ENCODE measurements at places on chromosomes 16 and 17.

- no peak for DNase-seq
Measured at GRCh38 chr17:39099663-39100286, 51.7 kb downstream of the PLXDC1 start.

GRCh38 chr16:74221828-74222227, 74.8 kb upstream of the PSMD7 start:
- no peak for DNase-seq

GRCh38 chr17:67136191-67137025, 92.1 kb downstream of the CACNG1 start:
- DNase-seq = no peak

- no peak for DNase-seq
Measured at GRCh38 chr17:16282522-16282921, 65.5 kb downstream of the PIGL start.

DNA sequence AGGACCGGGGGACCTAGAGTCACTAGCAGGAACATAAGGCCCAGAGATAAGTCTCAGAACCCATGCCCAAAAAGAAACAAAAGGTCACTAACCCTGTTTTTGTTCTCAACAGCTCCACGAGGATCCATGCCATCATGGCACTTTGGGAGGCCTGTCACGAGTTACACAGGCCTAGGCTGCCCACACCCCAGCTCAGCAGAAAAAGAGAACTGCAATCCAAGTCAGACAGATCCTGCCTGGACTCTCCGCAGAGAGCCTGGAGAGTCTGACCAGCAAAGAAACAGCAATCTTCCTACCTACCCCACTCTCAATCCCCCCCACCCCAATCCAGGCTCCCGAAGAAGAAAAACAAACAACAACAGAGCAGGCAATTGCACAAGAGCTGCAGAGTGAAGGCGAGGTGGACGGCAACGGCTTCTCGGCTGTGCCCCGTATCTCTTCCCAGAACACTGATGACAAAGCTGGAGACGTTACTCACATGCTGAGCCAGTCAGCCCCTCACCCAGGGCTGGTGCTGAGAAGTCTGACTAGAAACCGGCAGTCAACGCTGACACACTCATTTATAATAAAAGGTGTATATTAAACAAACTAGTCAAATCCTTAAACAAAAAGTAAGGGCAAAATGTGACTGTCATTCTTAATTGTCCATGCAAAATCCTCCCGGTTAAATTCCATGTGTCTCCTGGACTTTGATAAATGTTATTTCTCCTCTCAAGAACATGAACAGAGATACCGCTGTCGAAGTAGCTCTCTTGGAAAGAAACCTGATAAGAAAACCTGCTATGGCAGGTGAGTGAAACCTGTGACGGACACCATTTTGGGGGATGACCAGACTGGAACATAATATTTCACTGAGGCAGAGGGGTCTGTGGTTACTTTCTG, 89.3 kb downstream of the SMG6 start:
- DNase-seq = no peak

GRCh38 chr17:14604591-14605266, 303.8 kb downstream of the HS3ST3B1 start:
- DNase-seq = no peak

DNA sequence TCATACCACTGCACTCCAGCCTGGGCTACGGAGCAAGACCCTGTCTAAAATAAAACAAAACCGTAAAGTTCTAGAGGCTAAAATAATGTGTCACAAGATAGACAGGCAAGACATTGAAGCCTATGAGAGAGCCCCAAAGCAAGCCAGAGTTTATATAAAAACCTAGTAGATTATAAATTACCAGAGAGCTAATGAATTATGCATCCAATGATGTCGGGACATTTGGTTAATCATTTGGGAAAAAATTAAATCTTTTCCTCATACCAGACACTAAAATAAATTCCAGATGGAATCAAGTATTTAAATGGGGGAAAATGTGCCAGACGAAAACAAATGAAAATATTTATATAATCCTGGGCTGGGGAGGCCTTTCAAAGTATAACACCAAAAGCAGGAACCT, 24.2 kb downstream of the CCDC40 start:
- no peak for DNase-seq

DNA sequence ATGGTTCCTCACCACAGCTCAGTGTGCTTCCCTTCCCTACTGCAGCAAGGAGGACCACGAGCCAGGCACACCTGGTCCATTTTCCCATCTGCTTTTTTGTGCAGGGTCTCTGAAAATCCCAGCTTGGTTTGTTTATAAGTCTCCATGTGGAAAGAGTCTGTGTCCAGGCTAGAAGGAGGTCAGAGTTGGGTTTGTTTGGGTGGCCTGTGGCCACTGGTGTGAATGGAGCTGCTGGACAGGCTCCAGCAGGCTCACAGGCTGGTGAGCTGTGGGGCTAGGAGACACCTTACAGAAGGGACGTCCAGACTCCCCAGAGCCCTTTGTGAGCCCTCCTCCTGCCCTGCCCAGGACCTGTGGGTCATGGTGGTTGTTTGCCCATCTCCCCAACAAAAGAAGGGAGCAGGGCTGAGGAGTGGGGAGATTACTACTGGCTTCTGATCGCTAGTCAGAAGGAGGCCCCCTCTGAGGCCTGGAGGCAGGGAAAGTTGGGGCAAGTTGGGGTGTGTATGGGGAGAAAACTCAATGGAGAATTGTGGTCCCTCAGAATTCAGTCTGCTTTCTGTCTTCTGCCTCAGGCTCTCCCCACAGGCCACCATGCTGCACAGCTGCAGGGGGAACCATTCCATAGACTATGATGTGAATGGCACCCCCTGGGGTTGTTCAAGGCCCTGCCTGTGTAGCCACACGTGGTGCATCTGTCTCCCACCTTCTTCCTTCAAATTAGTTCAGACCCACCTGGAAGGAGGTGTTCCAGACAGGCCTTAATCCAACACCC, 4.1 kb downstream of the RARA start:
- DNase-seq = no peak

All from activated CD4-positive, alpha-beta T cell treated with anti-CD3 and anti-CD28 coated beads, Interleukin-10, Interleukin-2, amounts not matched to agents 100 ng/mL and 50 ng/mL, durations not matched to agents 16 hours and 8 hours (primary cell).